Suppressor macrophage (primary cell): ENCODE measurements at places on chromosomes 2 and 18.

GRCh38 chr2:69605284-69605683 lies 38.3 kb downstream of the AAK1 start:
- peak; percentile 40 for DNase-seq

- no peak for DNase-seq
Observed at GRCh38 chr18:60130284-60130683, 230.5 kb downstream of the PMAIP1 start.

DNA sequence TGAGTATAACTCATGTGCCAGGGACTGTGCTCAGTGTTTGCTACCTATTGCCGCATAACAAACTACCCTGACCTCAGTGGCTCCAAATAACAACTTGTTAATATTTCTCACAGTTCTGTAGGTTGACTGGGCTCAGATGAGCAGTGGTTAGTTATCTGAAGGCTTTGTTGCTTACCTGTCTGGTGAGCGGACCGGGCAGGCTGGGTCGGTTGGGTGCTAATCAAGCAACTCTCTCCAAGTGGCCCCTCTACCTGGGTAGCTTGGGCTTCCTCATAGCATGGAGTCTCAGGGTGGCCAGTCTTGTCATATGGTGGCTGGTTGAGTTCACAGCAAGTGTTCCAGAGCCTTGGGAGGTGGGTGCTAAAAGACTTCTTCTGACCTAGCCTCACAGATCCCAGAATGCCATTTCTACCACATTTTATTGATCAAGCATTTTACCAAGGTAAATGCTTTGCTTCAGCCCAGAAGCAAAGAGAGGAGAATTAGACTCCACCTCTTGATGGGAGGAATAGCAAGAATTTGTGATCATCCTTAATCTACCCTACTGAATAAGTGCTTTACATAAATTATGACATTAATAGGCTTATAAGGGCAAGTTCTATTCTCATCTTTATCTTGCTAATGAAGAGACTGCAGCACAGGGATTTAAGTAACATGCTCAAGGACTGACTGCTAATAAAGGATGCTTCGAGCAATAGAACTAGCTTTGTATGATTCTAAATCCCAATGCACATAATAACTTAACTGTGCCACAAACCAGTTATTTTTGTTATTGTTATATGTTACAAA lies 16.9 kb downstream of the RAB31 start:
- no peak for DNase-seq

GRCh38 chr2:210633699-210634098 lies 77.3 kb downstream of the CPS1 start:
- DNase-seq = no peak

DNA sequence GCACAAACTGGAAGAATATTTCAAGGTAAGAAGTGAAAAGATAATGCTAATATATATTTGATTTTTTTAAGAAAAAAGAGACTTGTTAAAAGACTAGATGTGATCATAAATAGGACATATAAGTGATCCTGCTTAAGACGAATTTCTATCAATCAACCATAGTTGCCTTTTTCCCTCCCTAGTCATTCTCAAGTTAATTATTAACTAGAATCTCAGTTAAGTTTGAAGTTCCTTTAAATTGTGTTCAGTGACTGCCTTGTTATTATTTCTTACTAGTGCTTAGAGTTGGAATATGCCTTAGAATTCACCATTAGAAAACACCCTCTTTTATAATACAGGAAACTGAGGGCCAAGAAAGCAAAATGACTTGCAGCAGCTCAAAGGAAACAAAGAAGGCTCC lies 141.5 kb upstream of the SP5 start:
- DNase-seq = no peak

GRCh38 chr18:9975658-9976057 lies 61.8 kb downstream of the VAPA start:
- DNase-seq = no peak
